ENCODE measurements at places on chromosomes 1 and 21.

DNA sequence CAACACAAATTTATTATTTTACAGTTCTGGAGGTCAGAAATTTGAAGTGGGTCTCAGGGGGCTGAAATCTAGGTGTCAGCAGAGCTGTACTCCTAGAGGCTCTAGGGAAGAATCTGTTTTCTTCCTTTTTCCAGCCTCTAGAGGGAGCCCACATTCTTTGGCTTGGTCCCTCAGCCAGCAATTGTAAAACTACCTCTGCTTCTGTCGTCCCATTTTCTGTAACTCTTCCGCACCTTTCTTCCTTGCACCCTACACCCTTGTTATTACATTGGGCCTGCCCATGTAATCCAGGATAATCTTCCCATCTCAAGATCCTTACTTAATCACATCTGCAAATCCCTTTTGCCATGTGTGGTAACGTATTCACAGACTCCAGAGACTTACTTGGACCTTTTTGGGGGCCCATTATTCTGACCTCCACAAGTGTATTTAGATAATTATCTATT, 24.8 kb upstream of the THEM4 start:
- peak; percentile 61 for DNase-seq

DNA sequence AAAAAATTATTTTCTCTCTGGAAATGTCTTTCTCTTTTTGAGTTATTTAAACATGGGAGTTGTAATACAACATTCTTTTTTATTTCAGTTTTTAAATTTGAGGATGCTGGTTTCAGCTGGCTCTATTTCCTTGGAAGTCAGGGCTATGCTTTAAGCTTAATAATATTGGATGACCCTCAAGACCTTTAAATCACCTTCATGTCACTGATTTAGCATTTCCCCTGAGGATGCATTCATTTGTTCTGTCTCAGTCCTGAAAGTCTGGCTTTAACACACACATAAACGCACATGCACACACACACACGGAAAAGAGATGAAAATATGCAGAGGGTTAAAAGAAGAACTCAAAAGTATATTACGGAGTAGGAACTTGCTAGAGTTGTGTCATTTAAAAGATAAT, 260.5 kb downstream of the PTBP2 start:
- no peak for DNase-seq

DNA sequence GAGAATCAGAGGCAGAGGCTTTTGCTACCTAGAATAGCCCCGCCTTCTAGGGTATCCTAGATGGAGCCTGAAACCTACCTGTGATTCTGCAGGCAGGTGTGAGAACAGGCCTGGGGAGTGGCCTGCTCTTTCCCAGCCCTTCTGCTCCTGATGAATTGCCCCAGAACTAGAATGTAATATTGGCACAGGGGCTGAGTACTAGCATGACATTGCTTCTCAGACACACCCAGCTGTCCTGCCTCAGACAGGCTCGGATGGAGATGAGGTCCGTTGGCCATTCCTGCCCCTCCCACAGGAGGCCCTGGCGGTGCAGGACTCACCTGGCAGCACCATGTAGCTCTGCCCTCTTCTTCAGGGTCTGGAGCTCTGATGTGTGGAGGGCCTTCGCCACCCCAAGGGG, 237.6 kb downstream of the GRIK3 start:
- DNase-seq = no peak

GRCh38 chr1:162353078-162353477, 23.6 kb downstream of the SPATA46 start:
- DNase-seq = no peak

DNA sequence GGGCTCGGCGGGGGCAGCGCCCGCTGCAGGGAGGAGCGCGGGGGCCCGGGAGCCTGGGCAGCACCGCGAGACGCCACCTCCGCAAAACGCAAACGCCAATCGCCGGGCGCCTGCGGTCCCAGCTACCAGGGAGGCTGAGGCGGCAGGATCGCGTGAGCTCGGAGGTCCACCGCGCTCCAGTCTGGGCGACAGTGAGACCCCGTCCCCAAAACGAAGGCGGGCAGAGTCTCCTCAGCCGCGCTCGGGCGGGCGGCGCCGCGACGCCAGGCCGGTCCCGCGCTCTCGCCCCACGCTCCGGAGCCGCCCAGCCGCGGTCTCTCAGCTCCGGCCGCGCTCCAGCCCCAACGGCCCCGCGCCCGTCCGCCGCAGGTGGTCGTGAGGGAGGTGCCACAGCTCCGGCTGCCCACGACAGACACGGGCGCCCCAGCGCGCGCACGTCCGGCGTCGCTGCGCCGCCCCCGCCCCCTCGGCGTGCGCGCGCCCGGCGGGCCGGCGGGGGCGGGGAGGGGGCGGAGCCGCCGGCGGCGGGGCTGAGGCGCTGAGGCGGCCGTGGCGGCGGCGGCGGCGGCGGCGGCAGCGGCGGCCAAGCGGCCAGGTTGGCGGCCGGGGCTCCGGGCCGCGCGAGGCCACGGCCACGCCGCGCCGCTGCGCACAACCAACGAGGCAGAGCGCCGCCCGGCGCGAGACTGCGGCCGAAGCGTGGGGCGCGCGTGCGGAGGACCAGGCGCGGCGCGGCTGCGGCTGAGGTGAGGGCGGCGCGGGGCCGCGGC, at the start of gene ADARB1:
TSS of gene ADARB1 (plus strand) at position 533 of the 770 bp plus-strand sequence. CDS start 97,077 bp downstream, outside the sequence.
- peak; percentile 9 for DNase-seq

DNA sequence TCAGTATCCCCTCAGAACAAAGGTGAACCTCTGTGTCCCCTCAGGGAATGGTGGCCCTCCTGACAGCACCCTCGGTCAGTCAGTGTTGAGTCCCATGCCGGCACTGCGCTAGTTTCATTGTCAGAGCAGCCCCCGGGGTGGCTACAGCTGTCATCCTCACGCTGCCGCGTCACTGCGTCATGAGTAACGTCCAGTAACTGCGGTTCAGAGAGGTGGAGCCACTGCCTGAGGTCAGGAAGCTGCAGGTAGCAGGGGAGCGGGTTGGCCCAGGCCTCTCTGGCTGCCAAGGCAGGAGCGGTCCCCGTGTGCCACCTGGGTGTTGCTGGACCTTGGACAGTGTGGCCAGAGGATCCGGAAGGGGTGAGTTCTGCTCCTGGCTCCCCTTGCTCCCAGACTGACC, 20.2 kb upstream of the WNT4 start:
- no peak for DNase-seq

DNA sequence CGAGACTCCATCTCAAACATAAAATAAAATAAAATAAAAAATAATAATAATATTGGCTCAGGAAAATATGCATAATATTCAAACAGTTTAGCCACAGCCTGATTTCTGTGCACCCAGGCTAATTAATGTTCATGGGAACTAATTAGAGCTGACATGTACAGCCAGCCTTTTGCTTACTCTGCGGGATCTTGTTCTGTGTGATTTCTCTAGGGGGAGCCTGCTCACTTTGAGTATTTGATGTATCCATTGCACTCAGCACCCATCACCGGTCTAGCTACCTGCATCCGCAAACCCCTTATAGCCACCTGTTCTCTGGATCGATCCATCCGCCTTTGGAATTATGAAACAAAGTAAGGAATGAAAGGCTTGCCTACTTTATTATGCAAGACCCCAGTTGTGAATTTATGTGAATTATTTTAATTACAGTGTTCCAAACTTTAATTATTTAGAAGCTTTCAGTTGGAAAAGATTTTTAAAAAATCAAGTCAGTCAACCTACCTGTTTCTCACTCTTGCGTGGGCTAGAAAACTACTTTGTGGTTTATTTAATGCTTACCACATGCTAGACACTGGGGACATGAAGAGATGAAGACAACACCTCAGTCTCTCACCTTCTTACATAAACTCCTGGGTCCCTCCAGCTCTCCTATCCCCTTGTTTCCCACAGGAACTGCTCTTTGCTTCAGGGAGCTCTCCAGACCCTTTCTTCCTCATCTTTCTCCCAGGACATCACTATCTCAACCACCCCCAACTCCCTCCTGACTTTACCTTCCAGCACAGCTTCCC, 25.4 kb downstream of the CFAP57 start:
- no peak for DNase-seq

- no peak for DNase-seq
These were observed 5.5 kb downstream of the TP53BP2 start for GRCh38 chr1:223840254-223840653.

- DNase-seq = no peak
These were observed 11.5 kb downstream of the RIPK4 start for GRCh38 chr21:41755258-41755933.

DNA sequence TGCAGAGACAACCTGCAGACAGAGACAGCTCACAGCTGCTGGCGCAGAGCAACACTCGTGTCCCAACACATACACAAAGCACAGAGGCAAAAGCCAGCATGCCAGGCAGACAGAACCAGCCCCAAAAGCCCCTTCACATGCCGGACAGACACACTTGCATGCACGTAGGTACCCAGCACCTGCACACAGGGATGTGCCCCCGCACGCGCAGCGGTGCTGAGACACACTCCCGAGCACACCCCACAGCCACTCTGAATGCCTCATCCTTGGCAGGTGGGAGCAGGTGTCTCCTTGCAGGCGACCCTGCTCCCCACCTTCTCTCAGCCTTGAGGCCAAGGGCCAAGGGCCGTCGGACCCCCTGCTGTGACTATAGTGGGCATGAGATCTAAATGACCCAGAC, 41.2 kb upstream of the ZC3H12A start:
- DNase-seq = no peak

DNA sequence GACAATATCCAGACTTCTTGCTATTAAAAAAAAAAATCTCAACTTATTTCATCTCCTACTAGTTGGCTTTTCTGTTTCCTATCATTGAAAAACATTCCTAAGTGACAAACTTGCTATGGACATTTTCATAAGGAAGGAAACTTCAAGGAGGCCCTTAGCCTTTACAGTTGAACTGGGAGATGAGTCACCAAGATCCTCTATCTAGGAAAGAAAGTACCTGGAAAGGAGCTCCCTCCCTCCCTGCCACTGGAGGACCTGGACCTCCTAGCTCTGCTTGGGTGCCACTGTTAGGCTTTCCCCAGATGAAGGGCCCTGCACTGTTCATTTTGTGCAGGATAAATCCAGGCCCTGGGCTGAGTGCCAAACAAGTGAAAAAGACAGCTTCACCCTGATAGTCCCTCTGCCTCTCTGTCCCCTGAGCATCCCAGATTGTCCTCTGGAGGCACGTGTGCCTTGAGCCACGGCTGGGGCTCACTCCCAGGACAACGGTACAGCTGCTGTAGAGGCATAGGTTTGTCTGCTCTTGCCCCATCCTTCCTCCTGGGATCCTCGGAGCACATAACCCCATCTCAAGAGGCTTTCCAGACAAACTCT, 40.2 kb upstream of the SOX13 start:
- no peak for DNase-seq

GRCh38 chr1:66940981-66941380, 16.2 kb downstream of the MIER1 start:
- no peak for DNase-seq

GRCh38 chr1:8070381-8070811, 44.3 kb upstream of the ERRFI1 start:
- no peak for DNase-seq

- no peak for DNase-seq
These were observed 570.5 kb downstream of the PTPRU start for GRCh38 chr1:29806646-29807319.

DNA sequence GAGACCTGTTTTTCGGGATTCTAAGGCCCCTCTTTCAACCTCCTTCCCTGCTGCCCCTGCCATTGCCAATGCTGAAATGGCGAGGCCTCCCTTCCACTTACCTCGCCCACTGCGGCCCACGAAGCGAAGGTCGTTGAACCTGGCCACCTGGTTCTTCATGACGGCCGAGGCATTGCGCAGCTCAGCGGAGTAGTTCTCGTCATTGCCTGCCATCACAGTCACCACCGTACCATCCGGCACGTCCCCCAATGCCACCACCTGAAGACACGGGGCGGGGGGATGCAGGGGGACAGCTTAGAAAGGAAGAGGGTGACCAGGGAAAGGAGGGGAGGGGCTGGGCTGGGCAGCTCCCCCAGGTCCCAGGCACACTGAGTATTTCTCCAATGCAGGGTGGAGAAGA, 2.6 kb downstream of the RUNX3 start:
- DNase-seq = no peak

GRCh38 chr1:174996476-174996875, 3.3 kb upstream of the CACYBP start:
- peak; percentile 22 for DNase-seq

DNA sequence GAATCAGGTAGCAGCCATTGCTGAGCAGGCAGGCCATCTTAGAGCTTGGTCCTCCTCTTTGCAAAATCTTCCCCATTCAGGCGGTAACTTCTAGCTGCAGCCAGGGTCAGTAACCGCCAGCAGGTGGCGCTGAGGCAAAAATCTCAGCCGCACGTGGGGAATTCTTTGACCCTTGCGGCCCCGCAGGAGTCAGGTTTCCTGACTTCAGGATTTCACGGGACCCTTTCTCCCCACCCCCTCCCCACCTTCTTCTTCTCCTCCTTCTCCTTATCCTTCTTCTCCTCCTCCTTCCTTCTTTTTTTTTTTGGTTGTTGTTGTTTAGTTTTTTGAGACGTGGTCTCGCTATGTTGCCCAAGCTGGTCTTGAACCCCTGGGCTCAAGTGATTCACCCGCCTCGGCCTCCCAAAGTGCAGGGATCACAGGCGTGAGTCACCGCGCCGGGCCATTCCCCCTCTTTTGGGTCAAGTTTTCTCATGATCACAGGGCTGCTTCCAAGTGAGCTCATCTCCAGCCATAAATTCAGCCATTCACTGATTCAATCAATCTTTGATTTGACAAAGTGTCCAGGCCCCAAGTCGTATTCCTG, 33.4 kb upstream of the TENT5B start:
- DNase-seq = peak; percentile 24

- DNase-seq = no peak
These were observed 14.5 kb downstream of the CFAP74 start for GRCh38 chr1:1989102-1989542.

GRCh38 chr21:44082648-44083440, 24.4 kb upstream of the PWP2 start:
- no peak for DNase-seq

DNA sequence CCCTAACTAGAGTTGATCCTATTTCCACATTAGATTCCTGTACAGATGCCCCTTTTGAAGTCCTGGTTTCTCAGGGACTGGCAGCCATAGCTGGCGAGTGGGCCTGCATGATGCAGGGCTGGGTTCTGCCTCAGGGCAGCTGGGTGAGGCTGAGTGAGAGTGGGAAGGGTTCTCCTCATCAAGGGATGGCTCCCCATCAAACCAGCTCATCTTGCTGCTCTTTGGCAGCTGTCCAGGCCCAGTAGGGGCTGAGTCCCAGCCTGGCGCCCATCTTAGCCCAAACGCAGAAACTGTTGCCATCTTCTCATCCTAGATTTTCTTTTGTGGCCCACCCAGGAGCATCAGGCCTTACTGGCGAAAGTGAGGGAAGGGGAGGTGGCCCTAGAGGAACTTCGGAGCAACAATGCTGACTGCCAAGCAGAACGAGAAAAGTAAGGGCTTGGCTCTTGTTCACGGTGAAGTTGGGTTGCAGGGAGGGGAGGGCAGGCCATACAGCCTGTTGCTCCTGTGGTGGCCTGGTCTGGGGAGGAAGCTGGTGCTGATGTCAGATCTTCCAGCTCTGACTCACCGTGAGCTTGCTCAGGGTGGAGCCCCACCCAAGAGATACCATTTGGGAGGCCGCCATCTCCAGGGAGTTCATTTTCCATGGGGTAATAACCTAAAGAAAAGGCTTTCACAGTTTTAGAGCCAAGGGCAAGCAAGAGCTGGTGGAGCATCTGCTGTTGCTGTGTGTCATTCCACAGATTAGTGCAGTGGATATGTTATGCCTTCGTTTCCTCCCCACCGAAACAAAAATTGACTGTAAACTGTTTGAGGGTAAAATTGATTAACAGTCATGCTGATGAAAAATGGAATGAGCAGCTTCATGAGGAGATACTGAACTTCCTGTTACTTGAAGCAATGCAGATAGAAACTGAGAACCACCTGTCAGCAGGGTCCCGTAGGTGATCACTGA, 34.7 kb downstream of the TUFT1 start:
- DNase-seq = peak; percentile 26

Measured in MV-4-11 (cell line).